KBM-7 (cell line): ENCODE measurements at places on chromosomes 12 and 14.
A peak's percentile ranks its signal among the peaks of the same experiment; 100 is the strongest.

- no peak for DNase-seq
Measured at GRCh38 chr14:99382781-99383471, 97.7 kb downstream of the SETD3 start.

DNA sequence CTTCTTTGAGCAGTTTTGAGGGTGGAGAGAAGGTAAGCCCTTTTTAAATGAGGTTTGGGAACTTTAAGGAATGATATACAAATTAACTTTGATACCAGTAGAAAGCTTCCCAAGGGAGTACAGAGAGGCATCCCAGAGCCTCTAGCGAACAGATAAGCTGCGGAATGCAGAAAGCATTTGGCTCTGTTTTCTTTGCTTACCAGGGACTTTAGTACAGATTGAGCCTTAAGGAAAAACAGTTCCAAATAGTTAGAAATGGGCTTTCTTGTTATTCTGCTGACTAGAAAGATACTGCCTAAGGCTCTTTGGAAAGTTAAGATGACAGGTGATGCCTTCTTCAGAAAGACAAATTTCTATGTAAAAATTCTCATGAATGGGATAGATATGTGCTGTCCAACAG is 261.7 kb upstream of the FOXN3 start:
- DNase-seq: no peak

GRCh38 chr12:14949631-14950030 is 11.3 kb upstream of the ERP27 start:
- DNase-seq: no peak

DNA sequence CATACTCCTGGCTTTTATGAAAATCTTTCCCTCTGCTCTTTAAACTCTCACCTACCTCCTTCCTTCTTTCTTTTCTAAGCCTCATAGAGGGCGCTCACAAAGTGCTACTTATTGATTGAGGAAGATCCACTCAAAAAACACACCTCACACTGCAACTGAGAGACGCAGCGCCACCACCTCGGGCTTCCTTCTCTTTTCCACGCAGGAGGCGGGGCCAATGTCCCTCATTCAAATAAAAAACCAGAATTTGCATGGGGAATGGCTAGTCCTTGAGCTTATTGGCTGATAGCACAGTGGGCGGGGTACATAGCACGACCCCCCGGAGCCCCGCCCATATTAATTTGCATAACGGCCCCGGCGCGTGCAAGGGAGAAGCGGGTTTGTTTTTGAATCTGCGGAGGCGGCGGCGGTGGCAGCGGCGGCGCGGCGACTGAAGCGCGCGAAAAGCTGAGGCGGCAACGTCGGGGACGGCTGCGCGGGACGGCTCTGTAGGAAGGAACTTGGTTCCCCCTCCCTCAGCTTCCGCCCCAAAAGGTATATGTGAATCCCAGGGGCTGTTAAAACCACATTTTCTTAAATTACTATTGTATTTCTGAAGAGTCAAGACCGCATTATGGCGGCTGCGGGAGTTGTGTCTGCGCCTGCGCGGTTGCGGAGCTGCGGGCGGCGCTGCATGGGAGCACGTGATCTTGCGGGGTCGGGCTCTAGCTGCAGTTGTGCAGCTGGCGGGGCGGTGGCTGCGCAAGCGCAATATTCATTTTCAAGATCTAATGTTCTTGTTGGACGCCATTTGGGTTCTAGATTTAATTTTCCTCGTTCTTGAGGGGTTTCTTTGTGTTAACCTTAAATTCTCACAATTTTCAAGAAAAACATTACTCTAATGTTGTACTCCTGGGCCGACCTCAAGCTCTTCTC is at the start of gene ATF7IP:
Gene ATF7IP (plus strand): TSS at position 389 of the 915 bp plus-strand sequence. CDS start 58,234 bp downstream, outside the sequence.
- peak; percentile 100 for DNase-seq

- DNase-seq: no peak
Measured at GRCh38 chr14:54631016-54631415, 64.1 kb downstream of the SAMD4A start.

DNA sequence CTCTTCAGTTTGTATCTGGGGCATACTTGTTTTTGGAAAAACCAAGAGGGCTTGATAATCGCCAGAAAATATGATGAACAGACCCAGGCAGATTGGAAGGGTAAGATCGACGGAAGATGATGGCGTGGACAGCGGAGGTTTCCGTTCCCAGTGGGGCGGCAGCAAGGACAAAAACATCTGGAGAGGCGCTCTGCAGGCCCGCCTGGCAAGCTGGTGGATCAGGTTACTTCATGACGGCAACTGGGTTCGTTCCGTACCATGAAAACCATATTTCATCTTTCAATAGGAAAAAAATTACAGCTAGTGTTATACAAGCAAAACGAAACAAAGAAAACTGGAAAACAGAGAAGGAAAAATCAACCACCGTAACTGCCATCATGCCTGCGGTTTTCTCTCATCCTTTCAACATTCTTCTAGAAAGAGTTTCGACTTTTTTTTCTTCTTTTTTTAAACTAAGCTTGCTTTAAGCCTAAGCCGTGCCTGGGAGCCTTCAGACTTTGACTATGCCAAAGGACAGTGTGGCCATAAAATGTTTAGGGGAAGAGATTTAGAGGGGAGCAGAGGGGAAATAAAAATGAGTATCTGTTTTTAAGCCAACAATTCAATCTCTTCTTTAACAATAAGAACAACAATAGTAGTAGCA is 210.5 kb downstream of the FOXN3 start:
- DNase-seq: no peak

GRCh38 chr14:92940543-92940942 is 17.6 kb downstream of the CHGA start:
- DNase-seq: no peak

DNA sequence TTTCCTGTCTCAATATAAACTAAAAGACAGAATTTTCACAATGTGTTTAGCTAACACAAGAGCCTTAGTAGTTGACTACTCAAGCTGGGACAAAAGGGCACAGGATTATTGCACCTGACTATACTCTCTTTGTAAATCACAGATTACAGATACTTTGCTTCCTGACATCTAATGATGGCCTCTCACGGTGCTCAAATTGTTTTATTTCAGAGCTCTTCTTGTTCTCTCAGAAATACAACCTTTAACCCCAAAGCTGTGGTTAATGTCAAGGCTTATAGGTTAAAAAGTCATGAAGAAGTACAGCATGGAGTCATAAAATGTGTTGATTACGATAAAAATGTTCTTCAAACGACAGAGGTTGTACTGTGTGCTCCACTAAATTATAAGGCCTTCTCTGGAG is 89.9 kb upstream of the CPNE8 start:
- DNase-seq: no peak

DNA sequence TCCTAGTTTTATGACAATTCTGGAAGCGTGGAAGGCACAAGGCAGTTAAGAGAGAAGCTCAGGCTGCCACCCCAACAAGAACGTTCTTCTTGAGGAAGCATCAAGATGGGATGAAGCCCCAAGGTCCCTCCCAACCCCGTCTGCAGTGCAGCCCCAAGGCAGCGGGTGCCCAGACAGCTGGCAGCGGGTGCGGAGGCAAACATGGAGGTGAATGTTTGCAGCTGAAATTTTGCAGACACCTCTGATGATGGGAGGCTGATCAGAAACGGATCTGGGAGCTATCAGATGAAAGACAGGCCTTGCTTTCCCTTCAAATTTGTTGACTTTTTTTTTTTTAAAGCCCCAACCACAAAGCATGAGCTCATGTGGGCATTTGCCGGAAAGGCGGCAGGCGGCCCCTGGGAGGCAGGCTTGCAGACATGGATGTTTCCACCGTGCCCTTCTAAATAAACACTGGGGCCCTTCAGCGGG is 230.7 kb upstream of the RTL1 start:
- no peak for DNase-seq

GRCh38 chr12:111451232-111451631 is 45.5 kb downstream of the SH2B3 start:
- DNase-seq: no peak

DNA sequence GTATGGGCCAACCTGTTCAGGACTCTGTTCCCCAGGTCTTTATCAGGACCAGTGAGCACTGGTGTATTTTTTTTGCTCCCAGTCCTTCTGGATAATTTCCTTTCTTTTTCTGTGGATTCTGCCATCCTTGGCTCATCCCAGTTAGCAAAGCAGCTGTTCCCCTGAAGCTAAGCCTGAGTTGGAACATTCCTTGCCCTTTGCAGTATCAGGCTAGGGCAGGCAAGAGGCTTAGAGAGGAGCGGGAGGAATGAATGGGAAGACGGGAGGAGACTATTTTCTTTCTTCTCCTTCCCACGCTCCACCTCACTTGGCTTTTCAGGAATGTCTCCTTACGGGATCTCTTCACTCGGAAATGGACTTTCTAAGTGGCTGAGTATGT is 29.2 kb downstream of the ERG28 start:
- DNase-seq: no peak

- no peak for DNase-seq
Measured at GRCh38 chr12:106137530-106138356, 1.0 kb downstream of the NUAK1 start.

GRCh38 chr14:75230140-75230792 is 48.4 kb upstream of the FOS start:
- DNase-seq: peak; percentile 67

- DNase-seq: no peak
Measured at GRCh38 chr12:105107171-105107493, 399 bp upstream of the WASHC4 start.

GRCh38 chr14:102988054-102988453 is 65.6 kb downstream of the AMN start:
- DNase-seq: peak; percentile 23

DNA sequence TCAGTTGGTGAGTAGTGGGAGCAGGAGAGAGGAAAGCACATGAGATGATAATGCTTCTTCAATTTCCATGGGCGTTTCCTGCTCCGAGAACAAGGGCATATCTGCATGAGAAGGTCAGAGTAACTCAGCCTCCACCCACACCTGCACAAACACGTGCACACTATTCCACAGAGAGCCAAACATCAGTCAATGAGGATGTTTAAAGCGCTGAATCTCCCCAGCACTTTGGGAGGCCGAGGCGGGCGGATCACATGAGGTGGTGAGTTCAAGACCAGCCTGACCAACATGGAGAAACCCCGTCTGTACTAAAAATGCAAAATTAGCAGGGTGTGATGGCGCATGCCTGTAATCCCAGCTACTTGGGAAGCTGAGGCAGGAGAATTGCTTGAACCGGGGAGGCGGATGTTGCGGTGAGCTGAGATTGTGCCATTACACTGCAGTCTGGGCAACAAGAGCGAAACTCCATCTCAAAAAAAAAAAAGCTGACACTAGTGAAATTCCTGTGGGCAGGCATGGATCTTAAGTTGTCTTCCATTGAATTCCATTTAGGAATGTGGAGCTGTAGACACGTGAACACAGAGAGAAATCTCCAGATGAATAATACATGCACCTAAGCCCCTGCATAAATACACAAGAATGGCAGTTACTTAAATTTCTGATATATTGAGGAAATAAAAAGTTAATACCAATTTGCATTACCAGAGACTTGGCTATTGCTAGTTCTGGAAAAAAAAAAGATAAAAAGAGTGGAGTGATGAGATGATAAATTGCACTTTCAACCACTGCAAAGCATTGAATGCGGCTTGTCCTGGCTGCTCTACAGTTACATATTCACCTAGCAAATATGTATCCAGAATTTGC is 1097.4 kb upstream of the TMEM132C start:
- DNase-seq: no peak

- DNase-seq: peak; percentile 33
Measured at GRCh38 chr14:51653079-51653774, 1.5 kb downstream of the FRMD6 start.

- no peak for DNase-seq
Measured at GRCh38 chr14:96214793-96215192, 10.2 kb downstream of the BDKRB2 start.

GRCh38 chr14:25108959-25109358 is 59.0 kb upstream of the STXBP6 start:
- no peak for DNase-seq
